ENCODE measurements at places on chromosomes 7 and 10.

DNA sequence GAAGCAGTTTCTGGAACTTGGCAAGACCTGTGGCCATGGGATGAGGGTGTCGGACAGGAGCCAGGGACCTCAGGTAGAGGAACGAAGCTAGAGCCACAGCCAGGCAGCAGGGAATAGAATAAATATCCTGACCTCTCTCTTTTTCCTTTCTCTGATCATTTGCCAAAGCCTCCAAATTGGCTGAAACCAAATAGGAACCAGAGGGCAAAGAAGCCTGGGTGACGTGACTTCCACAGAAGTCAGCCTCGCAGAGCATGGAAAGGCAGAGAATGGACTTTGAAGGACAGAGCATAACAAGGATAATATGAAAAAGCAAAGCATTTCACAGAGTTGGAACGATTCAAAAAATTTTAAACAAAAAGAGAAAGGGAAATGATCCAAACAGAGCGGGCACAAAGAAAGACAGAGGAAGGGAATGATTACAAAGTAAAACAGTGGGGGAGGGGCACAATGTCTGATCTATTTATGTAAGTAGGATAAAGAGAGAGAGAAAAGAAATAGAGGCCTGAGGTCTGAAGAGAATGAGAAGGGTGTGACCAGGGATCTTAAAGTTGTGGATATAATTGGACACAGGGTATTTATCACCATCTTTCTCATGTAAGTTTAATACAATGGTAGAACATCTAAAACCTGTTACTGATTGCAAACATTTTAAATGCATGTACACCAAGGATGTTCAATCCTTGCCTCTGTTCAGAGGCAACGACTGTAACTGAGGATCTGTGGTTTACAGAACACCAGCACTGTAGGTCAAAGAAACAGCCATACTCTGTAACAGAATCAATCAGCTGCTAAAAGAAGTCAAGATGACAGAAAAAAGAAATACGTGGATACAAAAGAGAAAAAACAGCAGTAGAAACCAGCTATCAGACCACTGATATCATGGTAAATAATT lies 4.5 kb upstream of the ZEB1 start:
- no peak for DNase-seq

DNA sequence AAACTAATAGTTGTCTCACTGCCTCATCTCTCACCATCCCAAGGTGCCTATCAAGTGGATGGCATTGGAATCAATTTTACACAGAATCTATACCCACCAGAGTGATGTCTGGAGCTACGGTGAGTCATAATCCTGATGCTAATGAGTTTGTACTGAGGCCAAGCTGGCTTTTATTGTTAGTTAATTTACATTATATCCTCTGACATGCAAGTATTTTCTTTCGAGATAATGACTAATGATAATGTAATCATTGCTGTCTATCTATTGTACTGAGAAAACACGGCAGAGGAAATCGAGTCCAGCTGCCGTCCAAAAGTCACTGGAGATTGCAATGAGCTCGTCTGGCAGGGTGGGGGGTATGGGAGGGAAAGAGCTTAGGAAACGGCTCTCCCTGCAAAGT lies 172.4 kb upstream of the LANCL2 start:
- DNase-seq, result no peak

DNA sequence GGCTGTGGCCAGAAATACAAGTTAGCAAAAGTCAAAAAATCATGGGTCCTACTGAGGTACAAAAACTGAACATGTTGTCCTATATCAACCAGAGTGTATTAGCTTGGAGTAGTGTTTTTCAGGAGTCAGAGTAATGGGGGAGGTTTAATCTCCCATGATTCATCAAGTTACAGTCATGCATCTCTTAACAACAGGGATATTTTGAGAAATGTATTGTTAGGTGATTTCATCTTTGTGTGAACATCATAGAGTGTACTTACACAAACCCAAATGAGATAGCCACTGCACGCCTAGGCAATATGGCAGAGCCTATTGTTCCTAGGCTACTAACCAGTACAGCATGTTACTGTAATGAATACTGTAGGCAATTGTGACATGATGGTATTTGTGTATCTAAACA lies 14.9 kb upstream of the TES start:
- DNase-seq, result no peak

DNA sequence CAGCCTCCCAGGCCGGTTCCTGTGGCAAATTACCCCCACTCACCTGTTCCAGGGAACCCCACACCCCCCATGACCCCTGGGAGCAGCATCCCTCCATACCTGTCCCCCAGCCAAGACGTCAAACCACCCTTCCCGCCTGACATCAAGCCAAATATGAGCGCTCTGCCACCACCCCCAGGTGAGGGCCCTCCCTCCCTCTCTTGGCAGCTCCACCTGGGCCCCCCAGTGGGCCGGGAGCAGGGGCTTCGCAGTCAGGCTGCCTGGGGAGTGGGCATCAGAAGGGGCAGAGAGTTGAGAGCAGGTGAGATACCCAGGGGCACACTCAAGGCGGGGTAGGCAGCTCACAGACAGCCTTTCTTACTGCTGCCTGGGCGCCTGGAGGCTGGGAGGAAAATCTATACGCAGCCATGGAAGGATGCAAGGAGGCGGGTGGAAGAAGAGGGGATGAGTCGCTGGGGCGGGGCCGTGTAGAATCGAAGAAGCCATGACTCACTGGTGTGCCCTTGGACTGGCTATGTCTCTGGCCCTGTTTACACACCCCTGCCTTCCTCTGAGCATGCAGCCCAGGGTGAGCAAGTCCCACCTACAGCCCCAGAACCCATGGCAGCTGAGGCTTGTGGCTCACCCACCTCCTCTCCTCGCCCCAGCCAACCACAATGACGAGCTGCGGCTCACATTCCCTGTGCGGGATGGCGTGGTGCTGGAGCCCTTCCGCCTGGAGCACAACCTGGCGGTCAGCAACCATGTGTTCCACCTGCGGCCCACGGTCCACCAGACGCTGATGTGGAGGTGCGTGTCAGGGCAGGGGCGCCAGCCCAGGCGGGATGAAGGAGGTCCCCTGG lies 48.6 kb upstream of the PPIF start:
- DNase-seq, result no peak

- DNase-seq, result no peak
Observed at GRCh38 chr10:79146611-79147130, 77.9 kb downstream of the ZMIZ1 start.

All from LNCaP clone FGC (cell line).